ENCODE measurements at places on chromosomes 5 and 9.

DNA sequence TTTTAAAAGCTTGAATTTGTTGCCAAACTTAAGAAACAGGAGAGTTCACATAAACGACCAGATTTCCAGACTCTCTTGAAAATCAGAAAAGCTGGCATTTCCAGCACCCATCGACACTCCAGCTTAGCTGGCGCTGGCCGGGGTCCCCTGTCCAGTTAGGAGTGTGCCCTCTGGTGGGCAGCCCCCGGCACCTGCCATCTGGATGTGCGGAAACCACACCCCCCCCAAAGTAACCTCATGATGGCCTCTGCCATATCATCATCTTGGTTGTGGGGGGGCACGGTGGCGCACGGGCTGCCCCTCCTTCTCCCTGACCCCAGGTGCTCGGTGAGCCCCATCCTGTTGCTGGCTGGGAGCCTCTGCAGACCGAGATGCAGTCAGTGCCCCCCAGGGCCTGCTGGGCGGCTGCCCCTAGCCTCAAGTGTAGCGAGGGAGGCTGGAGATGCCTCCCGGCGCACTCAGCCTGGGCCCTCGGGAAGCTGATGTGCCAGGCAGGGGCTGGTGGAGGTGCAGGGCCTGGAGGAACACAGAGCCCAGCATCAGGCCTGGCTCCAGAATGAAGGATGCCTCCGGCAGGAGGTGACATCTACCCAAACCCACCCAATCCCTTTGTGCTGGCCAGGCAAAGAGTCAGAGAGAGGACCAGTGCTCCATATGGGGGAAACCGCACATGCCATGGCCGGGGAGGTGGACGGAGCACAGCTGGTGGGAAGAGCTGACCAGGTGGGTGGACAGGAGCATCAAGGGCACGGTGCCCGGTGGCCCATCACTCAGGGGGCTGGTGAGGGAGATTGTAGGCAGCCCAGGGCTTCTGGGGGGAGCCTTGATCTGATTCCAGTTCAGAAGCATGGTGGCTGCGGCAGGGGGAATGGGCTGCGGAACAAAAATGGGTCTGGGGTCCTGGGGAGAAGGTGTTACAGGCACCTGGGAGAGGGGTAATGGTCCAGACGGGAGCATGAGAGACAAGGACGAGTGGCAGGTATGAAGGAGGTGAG is 70.6 kb downstream of the ADAMTS2 start:
- DNase-seq, result no peak

GRCh38 chr9:124308606-124309491 is 51.1 kb downstream of the NEK6 start:
- DNase-seq, result no peak

DNA sequence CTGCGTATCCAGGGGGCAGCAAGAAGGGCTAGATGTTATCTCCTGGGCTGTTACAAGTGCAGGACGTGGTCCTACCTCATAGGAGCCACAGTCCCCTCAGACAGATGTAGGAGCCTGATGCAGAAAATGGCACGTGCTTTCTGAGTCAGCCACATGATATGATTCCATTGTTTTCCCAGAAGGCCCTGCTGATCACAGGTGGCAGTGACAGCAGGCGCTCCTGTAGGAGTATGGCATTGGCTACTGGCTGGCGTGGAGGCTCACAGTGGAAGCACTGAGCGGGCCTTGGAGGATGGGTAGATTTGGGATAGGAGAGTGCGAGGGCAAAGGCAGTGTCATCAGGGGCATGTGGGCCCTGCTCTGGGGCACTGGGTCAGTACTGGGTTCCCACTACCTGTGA is 21.9 kb downstream of the USP20 start:
- DNase-seq, result no peak

- DNase-seq, result no peak
Observed at GRCh38 chr9:22052376-22052945, 43.4 kb upstream of the CDKN2B start.

DNA sequence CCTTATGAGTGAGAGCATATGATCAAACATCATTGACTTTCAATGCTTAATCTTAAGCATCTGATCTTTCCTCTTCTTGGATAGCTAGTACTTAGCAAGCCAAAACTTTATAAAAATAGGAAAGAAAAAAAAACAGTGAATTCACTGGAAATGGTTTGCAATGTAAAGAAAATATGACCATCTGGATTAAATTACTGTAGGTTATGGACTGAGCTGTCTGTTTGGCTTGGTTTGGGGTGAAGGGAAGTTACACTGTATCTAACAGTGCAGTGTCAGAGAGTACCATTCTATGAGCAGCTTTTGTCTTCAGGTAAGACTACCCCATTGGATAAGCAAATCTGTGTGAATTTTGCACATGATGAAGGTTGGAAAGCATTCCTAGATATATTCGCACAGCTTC is 151.4 kb downstream of the TLE1 start:
- DNase-seq, result no peak

DNA sequence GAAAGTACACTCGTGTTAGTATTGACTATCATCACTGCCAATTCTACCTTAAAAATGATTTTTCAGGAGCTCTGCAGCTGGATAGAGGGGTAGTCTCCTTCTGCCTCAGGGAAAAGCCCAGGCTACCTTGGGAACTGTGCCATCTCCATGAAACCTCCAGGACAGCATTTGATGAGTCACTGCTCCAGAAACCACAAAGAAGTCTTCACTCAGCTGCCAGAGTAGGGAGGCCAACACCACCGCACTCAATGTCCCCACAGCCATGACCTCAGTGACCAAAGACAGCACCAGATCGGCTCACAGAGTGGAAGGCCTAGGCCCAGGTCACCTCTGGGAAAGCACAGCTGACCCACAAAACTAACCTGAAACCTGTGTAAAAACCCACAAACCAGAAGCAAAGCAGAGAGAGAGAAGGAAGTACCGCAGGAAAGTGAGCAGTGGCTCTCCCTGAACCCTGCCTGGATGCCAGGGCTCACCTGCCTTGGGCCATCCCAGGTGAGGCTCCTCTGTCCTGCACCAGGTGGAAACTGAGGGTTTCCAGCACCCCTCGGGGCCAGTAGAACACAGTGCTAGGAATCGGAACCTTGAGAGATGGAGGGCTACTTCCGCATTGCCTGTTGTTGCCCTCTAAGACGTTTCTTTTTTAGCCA is 30.0 kb downstream of the S1PR3 start:
- DNase-seq, result no peak

All from left kidney (tissue), 8 donors.